CD4-positive, alpha-beta T cell treated with Interferon gamma for 1 hour (primary cell): ENCODE measurements at places on chromosomes 16 and 17.

GRCh38 chr16:83269541-83269940 is 538.2 kb upstream of the HSBP1 start:
- DNase-seq: no peak

GRCh38 chr17:43661699-43662412 is at the start of gene MEOX1:
MEOX1 (minus strand) TSS chr17:43661922; CDS start chr17:43661534, 388 bp downstream.
- DNase-seq: no peak

DNA sequence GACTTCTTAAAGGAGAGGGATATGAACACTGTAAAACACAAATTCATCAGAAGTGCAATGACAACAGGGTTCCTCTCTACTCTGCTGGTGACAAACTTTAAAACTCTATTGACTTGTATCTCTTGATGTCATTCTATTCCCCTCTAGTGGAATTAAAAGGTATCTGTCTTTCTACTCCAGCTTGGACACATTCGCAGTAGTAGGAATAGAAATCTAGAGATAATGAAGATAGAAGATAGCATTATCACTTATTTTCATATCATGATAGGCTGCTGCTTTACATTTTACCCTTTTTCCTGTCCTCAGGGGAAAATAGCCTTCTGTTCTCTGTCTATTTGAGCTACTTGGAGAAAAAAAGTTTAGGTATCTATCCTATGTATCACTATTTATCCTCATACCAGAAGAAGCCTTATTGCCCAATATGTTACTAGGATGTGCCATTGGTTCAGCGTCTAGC is 209.6 kb upstream of the CACNG5 start:
- DNase-seq: no peak

GRCh38 chr17:48528153-48528935 is 2.5 kb downstream of the HOXB1 start:
- no peak for DNase-seq

DNA sequence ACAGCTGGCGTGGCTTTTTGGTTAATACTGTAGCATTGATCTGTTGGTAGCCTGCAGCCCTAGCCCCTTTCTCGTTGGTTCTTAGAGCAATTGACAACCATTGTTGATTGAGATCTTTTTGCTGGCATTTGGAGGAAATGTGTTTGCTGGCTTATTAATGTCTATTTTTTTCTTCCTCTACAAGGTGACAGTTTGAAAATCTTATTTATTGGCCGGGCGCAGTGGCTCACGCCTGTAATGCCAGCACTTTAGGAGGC is 1.8 kb downstream of the ATXN2L start:
- no peak for DNase-seq

DNA sequence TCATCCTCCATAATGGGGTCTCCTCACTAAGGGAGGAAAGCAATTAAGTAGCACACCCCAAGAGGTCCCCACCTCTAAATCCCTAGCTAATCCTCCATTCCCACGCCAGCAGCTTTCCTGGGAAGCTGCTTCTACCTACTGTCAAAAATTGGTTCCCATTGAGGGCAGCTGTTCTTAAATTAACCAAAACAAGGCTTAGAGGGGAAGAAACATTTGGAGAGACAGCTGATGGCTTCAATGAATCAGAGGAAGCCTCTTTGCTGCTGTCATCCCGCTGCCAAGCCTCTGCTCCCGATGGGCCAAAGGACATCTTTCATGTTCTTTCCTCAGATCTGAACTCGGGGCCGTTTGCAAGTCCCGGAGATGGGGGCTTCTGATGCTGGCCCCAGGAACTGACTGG is 26.6 kb downstream of the AIPL1 start:
- DNase-seq: no peak

DNA sequence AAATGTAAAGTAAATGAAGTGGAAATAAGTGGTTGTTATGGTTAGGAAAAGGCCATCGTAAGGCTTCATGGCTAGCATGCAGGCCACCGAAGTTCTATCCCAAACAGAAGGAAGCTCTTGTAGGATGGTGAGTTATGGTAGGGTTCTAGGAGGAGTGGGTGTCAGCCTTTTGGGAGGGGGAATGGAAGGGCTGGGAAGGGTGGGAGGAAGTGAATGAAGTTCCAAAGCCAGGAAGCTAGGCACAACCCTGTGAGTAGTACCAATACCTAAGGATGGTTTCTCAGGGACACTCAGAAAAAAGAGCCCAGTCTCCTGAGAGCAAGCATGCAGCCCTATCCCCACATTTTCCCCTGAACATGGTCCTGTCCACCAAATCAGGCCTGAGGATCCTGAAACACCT is 36.3 kb upstream of the CDRT4 start:
- DNase-seq: no peak

- DNase-seq: no peak
Observed at GRCh38 chr16:58094791-58095574, 34.2 kb downstream of the CFAP20 start.

GRCh38 chr17:66963521-66963908 is 992 bp upstream of the CACNG4 start:
- DNase-seq: no peak

GRCh38 chr16:83686726-83687125 is 121.1 kb upstream of the HSBP1 start:
- no peak for DNase-seq

GRCh38 chr17:76268015-76268749 is 3.0 kb downstream of the UBALD2 start:
- DNase-seq: peak; percentile 84

DNA sequence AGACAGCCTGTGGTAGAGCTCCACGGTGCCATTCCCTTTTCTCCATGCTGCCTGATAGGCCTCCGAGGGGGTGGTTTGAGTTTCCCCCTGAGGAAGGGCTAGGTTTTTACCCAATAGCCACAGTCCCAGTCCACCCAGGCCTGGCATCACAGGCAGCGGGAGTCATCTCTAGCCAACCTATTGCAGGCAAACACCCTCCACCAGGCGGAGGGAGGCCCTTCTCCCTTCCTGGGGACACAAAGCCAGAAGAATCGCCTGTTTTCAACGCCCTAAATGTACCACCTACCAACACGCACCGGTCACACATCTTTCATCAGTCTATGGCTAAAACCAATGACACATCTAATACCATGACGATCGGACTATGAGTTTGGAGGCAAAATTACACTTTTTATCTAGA is 7.4 kb downstream of the CSNK1D start:
- DNase-seq: no peak

DNA sequence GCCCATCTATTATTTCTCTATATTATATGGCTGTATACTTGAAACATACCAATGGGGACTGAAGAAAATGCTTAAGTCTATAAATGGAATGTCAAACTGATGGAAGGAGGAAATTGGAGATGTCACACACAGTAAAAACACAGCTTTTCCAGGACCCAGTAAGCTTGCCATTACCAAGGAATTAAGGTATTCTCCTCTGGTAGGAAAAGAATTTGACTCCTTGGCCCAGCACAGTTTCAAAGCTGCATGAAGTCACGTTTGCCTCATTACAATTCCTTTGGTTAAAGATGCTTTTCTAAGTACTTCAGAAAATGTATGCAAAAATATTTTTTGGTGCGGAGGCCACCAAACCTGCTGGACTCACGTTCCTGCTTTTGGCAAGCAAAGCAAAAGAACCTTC is 48.5 kb downstream of the CDH13 start:
- no peak for DNase-seq

DNA sequence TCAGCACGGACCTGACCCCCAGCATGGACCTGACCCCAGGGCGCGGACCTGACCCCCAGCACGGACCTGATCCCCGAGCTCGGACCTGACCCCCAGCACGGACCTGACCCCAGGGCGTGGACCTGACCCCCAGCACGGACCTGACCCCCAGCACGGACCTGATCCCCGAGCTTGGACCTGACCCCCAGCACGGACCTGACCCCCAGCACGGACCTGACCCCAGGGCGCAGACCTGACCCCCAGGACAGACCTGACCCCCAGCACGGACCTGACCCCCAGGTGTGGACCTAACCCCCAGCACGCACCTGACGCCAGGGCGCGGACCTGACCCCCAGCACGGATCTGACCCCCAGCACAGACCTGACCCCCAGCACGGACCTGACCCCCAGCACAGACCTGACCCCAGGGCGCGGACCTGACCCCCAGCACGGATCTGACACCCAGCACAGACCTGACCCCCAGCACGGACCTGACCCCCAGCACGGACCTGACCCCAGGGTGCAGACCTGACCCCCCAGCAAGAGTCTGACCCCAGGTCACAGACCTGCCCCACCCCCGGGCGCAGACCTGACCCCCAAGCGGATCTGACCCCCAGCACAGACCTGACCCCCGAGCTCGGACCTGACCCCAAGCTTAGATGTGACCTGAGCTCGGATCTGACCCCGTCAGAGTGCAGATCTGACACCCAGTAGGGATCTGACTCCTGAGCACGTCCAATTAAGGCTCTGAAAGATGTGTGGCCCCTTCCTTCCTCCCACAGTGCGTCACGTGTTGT is 98.7 kb downstream of the C16orf95 start:
- no peak for DNase-seq

DNA sequence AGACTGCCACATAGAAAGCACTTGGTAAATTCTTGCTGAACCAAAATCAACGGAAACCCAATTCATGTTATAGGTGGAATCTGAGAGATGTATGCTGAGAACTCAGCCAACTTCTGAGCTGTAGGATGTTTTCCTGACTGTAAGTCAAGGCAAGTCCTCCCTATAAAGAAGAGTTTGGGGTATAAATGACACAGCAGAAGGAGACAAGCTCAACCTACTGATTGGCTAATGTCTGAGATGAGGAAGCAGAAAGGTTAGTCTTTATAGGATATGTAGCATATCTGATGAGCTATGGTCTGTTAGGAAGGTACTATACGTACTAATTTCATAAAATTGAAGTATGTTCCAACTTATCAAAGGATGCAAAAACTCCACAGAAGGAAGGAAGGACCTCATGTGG is 99.5 kb downstream of the XYLT1 start:
- DNase-seq: no peak

DNA sequence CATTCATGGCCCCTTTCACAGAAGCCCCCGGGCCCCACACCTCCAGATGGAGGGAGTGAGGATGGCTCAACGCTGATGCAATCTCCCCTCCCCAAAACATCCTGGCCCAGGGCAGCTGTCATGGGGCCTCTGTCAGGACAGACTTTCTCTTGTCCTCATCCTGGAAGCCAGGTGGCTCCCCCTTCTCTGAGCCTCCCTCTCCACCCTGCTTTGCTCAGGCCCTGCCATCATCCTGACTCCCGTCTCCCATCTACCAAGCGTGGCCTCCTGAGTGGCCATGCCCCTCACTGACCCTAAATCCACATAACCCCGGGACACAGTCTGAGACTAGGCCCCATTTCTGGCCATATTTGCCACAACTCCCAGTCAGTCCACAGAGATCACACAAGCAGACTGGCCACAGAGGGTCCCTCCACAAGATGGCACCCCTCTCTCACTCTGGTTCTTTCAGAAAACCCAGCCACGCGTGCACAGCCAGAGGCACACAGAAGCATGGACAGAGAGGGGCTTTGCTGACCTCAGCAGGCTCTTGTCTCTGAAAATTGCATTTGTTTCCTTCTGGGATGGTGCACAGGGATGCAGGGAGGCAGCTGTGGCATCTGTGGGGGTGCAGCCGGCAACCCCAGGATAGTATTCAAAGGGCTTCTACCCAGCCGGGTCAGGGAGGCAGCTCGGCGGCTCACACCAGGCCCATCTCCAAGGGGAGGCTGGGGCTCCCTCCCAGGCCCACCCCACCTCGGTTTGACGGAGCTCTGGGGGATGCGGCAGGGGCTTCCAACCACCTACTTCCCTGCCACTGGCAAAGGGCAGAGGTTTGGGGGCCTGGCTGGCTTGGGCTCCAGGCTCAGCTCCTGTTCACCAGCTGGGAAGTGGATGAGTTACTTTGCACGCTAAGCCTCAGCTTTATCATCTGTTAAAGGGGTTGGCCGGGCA is 16.9 kb downstream of the DOC2B start:
- DNase-seq: no peak

DNA sequence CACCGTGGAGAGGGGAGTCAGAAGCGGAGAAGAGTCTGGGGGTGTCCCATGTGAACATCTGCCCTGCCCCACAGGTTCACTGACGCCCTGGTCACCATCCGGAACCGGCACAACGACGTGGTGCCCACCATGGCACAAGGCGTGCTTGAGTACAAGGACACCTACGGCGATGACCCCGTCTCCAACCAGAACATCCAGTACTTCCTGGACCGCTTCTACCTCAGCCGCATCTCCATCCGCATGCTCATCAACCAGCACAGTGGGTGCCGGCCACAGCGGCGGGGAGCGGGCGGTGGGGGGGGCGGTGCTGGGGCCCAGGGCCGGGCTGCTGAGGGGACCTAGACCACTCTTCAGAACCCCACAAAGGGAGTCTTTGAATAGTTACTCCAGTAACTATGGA is 10.7 kb downstream of the PDK2 start:
- DNase-seq: no peak

DNA sequence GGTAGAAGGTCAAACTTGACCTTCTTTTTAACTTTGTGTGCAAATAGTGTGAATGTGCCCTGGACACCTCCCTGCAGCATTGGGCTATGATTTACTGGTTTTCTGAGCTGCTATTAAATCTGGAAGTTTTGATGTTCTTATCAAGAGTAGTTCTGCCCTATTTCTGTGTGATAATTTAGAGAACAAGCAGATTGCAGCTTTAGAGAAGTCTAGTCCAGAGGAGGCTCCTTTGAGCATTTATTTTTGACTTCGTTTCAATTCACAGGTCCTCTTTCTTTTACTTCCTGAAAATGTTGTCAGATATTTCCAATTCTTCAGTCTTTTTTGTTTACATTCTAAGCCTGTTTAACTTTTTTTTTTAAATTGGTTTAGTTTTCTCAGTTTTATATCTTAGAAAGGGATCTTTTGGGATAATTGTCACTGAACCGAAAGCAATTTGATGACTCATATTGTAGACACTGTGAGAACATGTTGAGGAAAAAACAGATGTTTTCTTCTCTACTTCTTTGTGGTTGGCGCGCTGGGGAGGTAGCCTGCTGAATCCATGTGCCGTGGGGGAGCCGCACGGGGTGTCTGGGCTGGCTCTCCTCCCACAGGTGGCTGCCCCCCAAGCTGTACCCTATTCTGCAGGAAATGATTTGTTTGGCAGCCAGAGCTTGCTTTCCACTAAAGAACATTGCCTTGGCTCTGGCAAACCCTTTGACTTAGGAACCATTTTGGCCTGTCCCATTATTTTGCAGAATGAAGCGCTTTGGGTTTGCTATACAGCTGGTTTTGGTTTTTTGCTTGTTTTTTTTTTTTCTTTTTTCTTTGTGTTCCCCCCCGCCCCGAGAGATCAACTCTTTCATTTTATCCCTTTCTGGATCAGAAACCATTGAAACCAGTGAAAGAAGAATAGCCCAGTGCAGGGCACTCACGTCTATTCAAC is 53.4 kb downstream of the MFSD11 start:
- peak; percentile 3 for DNase-seq

GRCh38 chr16:3022684-3023414 is 893 bp downstream of the HCFC1R1 start:
- no peak for DNase-seq

GRCh38 chr16:80197741-80198201 is 343.0 kb upstream of the DYNLRB2 start:
- DNase-seq: no peak

- DNase-seq: no peak
Observed at GRCh38 chr16:72468582-72468981, 296.6 kb upstream of the PMFBP1 start.

GRCh38 chr17:13346996-13347762 is 254.6 kb downstream of the HS3ST3A1 start:
- DNase-seq: no peak
